AG10803 (cell line): ENCODE measurements at places on chromosomes 12 and 14.

- no peak for DNase-seq
Measured at GRCh38 chr14:32121536-32121935, 44.4 kb downstream of the ARHGAP5 start.

GRCh38 chr12:50618864-50619609 lies 114.3 kb downstream of the DIP2B start:
- DNase-seq: no peak

- no peak for DNase-seq
Measured at GRCh38 chr14:65927931-65928356, 515.4 kb downstream of the FUT8 start.

DNA sequence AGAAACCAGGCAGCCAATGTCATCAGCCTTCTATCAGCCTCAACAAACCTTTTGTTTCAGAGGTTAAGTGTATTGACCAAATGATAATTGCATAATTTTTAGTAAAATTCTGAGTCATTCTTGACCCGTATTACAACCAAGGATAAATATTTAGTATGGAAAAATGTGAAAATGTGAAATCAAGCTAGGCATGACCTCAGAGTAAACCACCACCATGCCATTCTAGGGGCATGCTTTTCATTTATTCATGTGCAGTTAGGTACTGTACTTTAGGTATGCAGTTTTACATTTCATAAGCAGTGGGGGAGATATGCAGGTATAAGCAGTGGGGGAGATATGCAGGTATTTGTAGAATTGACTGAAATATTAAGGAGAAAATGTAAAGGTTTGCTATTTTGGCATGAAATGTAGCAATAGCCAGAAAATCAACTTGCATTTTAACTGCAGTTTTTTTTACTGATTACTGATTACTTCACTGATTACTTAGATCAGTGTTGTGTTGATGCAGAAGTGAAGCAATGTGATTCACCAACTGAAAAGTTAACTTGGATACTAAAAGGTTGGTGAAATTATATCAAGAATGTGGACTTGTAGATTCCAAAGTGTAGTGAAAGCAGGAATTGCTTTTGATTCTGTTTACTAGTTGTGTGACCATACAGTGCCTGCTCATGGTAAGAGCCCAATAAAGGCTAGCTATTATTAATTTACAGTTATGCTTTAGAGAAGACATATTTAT lies 184.2 kb downstream of the ESR2 start:
- peak; percentile 29 for DNase-seq

- DNase-seq: no peak
Measured at GRCh38 chr12:81039231-81039630, 38.6 kb upstream of the ACSS3 start.

DNA sequence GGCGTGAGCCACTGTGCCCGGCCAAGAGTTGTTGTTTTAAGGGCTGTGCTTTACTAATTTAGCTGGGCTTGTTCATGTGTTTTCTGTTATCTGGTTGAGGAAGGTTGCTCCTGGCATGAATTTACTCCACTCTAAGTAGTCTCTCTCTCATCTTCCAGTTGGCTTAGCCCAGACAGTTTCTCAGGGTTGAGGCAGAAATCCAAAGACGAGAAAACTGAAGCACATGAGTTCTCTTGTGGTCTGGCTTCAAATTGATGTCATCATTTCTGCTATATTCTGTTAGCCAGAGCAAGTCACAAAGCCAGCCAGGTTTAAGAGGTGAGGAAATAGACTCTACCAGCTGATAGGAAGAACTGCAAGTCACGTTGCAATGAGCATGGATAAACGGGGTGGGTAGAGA lies 57.9 kb downstream of the E2F7 start:
- peak; percentile 83 for DNase-seq

DNA sequence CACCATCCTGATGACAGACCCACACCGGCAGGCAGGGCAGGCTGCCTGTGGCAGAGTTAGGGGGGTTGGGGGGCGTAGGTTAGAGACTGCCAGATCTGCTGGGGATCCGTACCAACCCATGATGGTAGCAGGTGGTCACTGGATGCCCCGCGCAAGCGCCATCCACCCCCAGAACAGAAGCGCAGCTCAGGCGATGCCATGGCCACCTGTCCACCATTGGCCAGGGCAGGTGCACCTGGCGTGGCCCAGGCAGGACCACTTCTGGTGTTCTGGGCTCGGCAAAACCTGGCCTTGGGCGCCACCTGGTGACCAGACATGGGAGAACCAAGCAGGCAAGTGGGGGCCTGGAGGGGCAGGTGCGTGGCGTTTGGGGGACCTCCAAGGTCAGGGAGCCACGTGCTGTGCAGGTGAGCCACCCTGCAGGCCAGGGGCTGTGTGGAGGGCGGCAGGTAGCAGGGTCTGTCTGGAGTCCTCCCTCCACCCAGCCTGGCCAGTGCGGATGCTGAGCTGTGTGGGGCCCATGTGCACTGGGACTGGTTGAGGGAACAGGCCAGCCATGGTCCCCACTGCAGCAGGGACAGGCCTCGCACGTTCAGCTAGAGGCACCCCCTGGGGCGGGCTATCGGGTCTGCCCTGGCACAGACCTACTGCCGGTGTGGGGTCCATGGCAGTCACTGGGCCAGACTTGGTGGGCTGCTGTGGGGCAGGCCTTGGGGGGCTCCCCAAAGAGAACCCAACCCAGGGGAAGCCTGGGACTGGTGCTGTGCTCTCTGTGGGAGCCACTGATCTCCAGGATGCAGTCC lies 15.6 kb downstream of the BAG5 start:
- DNase-seq: no peak

- no peak for DNase-seq
Measured at GRCh38 chr12:106879612-106880011, 76.1 kb upstream of the TMEM263 start.

DNA sequence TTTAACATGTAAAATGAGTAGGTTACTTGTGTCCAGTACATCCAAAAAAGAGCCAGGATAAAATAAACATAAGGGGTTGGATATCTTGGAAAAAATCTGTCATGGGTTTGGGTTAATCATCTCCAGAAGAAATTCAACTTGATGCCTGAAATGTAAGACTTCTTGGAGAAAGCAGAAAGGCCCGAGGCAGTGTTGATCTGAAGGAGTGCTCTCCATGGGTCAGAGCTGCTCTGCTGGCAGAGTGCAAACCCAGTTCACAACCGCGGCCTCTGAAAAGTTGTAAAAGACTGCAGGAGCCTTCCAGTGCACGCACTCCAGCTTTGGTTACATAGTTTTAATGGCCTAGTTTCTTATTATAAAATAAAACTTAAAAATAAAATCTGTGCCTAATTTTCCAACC lies 97.3 kb upstream of the ALX1 start:
- no peak for DNase-seq

- peak; percentile 8 for DNase-seq
Measured at GRCh38 chr14:27391331-27391730, 793.5 kb upstream of the NOVA1 start.

DNA sequence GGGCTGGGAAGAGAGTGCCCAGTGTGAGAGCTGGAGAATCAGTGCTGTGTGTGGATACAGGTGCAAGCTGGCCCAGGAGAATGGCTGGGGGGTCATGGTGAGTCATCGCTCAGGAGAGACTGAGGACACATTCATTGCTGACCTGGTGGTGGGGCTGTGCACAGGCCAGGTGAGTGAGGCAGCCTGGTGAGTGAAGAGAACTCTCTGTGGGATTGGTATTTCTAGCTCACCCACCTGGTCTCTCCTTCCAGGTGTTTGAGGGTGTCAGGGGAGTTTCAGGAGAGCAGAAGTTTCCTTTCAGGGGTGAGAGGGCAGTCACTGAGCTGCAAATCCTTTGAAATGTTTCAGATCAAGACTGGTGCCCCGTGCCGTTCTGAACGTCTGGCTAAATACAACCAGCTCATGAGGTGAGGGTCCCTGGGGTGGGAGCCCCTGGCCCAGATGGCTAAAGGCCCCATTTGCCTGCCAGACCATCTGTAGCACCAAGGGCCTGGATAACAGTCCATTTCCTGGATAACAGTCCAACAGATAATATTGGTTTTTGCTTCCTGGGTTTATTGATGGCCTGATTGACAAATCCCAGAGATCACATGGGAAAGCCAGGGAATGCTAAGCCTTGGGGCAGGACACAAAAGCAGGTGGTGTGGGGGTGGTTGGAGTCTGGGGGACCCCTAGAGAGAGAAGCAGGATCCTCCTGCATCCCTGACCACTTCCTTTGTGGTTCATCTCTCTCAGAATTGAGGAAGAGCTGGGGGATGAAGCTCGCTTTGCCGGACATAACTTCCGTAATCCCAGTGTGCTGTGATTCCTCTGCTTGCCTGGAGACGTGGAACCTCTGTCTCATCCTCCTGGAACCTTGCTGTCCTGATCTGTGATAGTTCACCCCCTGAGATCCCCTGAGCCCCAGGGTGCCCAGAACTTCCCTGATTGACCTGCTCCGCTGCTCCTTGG lies 5.5 kb upstream of the ATN1 start:
- DNase-seq: no peak

DNA sequence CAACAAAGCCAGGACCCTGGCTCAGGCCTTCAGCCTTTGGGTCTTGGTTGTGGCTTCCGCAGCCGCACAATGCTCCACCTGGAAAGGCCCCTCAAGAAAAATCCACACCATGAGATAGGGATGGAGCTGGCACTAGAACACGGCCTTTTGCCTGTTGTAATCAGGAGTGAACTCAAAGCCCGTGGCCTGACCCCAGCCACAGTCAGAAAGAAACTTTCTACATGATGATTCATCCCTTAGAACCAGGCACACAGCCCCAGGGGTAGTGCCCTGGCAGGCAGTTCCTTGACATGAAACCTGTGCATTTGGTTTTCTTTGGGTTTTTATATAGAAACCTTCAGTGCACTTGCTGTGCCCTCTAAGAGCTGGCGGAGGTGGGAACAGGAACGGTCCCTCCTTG lies 5.1 kb downstream of the CLMN start:
- no peak for DNase-seq

DNA sequence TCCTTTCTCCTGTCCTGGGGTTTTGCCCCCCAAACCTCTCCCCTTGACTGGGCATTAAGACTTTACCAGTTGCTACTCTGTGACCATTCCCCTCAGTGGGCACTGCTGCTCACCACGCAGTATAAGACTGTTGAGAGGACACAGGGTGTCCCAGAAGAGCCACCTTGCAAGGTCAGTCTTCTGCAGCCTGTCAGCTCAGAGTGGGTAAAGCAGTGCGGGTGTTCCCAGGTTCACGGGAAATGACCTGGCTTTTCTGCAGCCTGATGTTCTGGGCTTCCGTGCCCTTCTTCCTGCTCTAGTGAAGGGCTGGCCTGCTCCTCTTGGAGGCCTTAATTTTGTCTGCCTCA lies 34.2 kb downstream of the KCNA1 start:
- DNase-seq: no peak

GRCh38 chr12:16685107-16685506 lies 79.1 kb upstream of the LMO3 start:
- DNase-seq: peak; percentile 2

- peak; percentile 99 for DNase-seq
Measured at GRCh38 chr12:27899151-27899661, 73.3 kb downstream of the PTHLH start.

DNA sequence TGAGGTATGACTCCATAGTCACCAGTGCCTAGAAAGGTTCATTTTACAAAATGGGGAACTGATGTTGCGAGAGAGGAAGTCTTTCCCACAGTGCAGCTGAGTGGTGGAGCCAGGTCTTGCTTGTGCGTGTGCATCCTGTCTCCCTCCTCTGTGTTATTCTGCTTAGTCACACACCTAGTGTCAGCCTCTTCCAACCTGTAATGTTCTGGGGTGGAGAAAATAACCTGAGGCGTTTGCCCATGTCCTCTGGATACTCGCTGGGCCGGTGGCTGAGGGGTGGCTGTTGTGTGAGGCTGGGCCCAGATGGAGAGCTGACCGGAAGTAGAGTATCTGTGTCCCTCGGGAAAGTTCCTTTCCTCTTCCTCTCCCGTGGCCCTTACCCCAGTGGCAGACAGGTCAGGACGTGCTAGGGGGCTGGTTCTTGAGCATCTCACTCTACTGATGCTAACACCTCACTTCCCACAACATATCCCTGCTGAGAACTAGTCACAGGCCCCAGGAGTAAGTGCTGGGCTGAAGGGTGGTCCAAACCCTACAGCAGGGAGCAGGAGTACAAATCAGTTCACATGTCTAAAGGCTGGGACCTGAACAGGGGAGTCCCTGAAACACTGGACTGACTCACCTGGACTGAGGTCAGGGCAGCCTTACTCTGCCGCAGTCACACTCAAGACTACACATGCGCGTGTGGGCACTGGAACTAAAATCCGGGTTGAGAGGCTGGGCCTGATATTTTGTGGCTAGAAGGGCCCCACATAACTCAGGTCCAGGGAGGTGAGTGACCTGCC lies 7.0 kb downstream of the MLF2 start:
- no peak for DNase-seq

DNA sequence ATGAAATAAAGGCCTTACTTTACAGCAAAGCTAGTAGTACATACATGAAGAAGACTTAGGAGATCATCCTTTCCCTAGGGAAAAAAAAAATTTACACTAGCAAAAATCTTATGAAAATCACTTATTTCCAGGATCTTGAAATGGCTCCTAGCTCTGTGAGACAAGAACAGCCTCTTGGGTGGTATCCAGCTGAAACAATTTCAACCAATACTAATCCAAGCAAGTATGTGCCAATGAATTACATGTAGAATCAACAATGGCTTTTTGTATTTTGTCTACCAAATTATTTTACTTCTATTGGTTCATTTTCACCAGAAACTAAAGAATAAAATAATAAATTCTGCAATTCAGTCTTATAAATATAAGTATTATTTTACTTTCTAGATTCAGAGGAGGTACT lies 2.7 kb upstream of the SLCO1A2 start:
- no peak for DNase-seq

DNA sequence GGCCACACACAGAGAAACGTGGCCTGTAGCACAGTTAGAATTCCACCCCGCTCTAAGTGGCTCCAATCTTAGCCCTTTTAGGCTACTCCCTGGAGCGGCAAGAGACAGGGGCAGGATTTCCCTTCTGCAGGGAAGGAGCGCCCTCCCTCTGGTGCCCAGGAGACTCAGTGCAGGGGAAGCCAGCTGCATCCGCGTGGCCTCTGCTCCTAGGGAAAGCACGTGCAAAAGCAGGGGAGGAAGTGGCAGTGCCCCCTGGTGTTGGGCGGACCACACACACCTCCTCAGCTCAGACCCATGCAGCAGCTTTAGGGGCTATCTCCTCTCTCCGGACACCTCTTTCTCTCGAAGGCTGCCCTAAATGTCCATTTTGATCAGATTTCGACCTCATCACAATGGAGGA lies 50.0 kb downstream of the SPRING1 start:
- no peak for DNase-seq

DNA sequence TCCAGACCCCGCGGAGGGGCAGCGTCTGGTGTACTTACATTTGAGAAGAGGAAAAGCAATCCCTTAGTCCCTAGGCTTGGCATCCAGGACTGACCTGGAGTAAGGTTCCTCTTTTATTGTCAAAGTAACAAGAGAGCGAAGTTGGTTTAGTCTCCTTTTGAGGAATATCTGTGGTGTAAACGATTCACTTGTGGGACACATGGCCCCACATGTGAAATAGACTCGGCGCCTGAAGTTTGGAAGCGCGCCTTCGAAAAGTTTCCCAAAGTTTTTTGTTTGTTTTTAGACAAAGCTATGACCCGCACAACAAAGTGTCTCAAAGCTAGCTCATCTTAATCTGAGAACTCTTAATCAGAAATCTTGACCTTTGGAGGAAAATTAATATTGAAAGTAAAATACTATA lies 744 bp downstream of the STYX start:
- DNase-seq: peak; percentile 11
